HFFc6 (cell line): ENCODE measurements at places on chromosomes 2 and 18.

- peak; percentile 36 for DNase-seq
These were observed 2.8 kb upstream of the CTDSP1 start for GRCh38 chr2:218396688-218397462.

- DNase-seq = no peak
These were observed 41.2 kb downstream of the TMEM178A start for GRCh38 chr2:39706945-39707344.

- no peak for DNase-seq
These were observed 1160.7 kb downstream of the CNTNAP5 start for GRCh38 chr2:125185691-125186270.

DNA sequence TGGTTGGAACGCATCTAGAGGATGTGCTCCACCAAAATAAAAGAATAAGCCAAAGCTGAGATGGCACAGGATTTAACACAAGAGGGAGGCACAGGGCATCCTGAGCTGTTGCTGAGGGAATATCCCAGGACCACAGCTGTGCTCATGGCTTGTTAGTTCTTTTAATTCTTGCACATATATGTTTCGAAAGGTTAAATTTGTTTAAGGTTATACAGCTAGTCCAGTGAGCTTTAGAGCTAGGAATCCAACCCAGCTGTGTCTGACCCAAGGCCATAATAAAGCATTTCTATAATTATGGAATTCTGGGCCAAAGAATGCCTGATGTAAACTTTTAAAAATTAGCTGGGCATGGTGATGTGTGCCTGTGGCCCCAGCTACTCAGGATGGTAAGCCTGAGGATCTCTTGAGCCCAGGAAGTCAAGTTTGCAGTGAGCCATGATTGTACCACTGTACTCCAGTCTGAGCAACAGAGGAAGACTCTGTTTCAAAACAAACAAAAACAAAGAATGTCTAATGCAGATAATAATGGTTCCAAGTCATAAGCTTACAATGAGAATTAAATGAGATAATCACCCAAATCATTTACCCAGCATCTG lies 66.4 kb upstream of the CCBE1 start:
- peak; percentile 15 for DNase-seq

- DNase-seq = no peak
These were observed 158.6 kb downstream of the AQP4 start for GRCh38 chr18:26706911-26707351.

- DNase-seq = no peak
These were observed 22.1 kb downstream of the RAB3GAP1 start for GRCh38 chr2:135074216-135074615.

DNA sequence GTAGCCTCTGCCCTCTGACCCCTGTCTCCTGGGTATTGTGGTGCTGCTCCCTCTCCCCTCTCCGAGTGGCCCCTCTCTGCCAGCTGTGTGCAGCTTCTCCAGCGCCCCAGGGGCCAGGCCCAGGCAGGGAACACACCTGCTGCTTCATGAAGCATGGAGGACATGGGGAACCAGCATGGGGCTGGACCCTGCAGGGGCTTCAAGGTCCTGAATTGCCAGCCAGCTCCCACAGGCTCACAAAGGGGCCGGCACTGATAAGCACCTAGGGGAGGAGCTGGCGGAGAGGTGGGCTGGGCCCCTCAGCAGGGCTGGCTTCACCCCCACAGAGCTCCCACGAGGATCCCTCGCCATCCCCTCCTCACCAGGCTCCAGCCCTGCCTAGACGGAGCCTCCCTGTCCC lies 77.4 kb upstream of the GPC1 start:
- DNase-seq = no peak

DNA sequence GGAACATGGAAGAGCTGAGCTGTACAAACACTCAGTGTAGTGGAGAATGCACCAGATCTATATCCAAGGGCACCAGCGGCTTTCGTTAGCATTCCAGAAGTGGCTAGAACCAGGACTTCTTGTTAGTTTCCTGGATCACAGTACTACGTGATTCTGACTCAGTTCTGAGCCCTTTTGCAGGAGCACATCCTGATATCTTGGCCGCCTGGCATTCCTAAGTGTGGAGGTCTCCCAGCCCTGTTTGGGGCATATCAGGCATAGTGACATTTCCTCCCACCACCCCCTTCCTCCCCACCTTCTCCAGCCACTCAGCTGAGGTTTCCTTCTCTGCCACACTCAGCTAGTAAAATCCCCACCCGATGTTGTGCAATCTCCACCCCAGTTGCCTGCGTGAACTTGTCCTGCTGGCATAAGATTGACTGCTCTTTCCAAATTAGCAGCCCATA lies 63.4 kb downstream of the BMP10 start:
- no peak for DNase-seq

- DNase-seq = no peak
These were observed 655 bp upstream of the MREG start for GRCh38 chr2:216014006-216014405.

GRCh38 chr2:168599738-168600137 lies 143.7 kb downstream of the CERS6 start:
- DNase-seq = no peak

GRCh38 chr2:207337234-207338219 lies 171.8 kb upstream of the KLF7 start:
- DNase-seq = no peak

DNA sequence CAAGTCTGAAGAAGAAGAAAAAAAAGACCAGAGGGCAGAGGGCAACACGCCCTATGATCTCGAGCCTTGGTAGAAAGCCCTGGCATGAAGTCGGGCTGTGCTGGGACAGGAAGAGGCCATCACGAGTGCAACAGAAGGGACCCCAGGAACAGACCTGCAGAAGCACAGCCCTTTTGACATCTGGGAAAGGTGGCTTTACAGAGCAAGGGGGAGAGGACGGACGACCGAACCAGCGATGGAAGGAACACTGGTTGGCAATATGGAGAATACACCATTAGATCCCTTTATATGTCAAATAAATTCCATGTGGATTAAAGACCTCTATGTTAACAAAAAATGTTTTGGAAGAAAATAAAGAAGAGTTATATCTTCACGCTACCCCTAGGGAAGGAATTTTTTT lies 10.7 kb downstream of the KIF1A start:
- no peak for DNase-seq

- DNase-seq = no peak
These were observed 36.9 kb upstream of the LBH start for GRCh38 chr2:30194421-30194820.

DNA sequence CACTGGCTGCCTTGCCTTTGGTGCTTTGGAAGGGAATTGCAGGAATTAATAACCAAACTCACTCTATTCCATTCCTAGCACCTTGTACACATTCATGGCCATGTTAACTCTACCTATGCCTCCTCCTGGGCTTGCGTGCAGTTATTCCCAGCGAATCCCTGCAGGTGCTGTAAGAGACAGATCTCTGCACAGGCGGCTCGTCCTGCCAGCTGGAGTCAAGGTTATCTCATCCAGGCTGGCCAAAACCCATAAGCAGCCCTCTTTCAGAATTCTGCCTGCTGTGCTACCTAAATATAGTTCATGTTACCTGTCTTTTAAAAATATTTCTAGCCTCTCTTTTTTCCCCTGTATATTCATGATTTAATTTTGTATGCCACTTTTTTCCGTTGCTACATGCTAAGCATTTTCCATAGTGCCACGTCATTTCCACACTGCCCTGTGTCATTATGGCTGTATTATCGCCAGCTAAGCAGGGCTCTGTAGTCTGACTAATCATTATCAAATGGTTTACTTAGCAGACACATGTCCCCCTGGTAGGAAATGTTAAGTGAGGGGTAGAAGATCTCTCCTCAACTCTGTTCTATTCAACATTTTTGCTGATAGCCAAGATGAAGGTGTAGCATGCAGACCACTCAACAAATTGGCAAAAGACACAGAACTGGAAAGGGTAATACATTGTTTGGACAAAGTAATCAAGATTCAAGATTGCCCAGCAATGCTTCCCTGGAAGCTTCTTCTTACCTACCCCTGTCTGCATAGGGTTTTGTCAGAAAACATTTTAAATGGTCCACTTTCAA lies 79.7 kb upstream of the TAF1B start:
- no peak for DNase-seq

- no peak for DNase-seq
These were observed 133.2 kb downstream of the ICOS start for GRCh38 chr2:204069804-204070203.

DNA sequence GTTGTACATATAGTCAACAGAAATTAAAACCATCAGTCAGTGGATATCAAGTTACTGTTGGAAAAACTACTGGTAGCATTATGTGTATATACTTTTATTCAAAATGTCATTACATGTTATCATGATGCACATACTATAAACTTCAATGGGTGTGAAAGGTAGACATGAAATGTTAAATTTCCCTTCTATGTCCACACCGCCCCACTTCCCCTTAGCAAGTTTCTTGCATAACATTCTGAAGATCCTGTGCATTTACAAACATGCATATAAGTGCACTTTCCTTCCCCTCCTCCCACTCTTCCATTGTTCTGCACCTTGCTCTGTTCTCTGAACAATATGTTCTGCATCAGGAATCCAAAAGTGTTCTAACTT lies 16.6 kb upstream of the HK2 start:
- no peak for DNase-seq

GRCh38 chr2:79084495-79085135 lies 3.2 kb downstream of the REG1B start:
- no peak for DNase-seq

- DNase-seq = no peak
These were observed 33.8 kb downstream of the PROC start for GRCh38 chr2:127451981-127452380.

GRCh38 chr2:72442270-72442669 lies 294.6 kb upstream of the CYP26B1 start:
- DNase-seq = no peak

DNA sequence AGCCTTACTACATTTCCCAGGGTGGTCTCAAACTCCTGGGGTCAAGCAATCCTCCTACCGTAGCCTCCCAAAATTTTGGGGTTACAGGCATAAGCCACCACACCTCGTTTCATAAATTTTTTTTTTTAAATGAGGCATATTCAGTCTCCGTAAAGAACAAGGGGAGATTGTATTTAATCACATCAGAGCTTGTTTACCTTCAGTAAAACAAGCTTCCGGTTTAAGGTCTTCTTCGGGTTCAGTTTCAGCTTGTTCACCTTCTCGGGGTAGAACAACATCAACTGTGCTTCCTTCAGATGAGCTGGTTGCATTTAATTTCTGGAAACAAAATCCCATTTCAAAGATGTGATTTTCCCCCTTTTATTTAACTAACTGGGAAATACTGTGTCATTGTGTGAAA lies 88.6 kb downstream of the SCN3A start:
- no peak for DNase-seq

- no peak for DNase-seq
These were observed 20.2 kb upstream of the ST3GAL5 start for GRCh38 chr2:85909005-85909404.

DNA sequence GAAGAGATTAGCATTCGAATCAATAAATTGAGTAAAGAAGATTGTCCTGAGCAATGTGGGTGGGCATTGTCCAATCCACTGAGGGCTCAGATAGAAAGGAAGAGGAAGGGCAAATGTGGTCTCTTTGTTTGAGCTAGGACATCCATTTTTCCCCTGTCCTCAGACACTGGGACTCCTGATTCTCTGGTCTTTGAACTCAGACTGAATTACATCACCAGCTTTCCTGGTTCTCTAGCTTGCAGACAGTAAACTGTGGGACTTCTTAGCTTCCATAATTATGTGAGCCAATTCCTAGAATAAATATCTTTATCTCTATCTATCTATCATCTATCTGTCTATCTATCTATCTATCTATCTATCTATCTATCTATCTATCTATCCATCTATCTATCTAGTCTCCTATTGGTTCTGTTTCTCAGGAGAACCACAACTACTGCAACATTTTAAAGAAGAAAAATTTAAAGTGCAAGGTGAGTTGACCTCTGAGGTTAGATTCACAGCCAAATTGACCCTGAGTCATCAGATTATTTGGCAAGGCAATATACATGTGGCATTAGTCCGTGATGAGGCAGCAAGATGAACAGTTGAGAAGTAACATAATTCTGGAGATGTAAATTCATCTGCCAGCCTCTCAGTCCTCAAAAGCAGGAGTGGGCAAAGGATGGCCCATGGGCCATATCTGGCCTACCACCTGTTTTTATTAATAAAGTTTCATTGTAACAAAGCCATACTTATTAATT lies 191.4 kb downstream of the PDE11A start:
- no peak for DNase-seq

DNA sequence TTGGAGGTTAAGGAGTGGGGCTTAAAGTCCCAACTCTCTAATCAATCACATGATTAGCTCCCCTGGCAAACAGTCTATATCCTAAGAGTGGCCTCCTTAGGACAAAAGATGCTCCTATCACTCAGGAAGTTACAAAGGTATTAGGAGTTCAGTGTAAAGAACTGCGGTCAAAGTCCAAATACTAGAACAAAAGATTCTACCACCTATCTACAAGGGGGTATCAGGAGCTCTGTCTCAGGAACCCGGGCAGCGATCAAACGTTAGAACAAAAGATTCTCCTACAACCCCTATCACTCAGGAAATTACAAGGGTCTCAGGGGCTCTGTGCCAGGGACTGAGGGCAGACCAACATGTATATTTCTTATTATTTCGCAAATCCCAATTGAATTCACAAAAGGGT lies 58.0 kb downstream of the DTNB start:
- no peak for DNase-seq

GRCh38 chr2:174774886-174775285 lies 10.6 kb upstream of the CHRNA1 start:
- no peak for DNase-seq

GRCh38 chr2:4381049-4381448 lies 677.7 kb downstream of the DCDC2C start:
- DNase-seq = no peak

DNA sequence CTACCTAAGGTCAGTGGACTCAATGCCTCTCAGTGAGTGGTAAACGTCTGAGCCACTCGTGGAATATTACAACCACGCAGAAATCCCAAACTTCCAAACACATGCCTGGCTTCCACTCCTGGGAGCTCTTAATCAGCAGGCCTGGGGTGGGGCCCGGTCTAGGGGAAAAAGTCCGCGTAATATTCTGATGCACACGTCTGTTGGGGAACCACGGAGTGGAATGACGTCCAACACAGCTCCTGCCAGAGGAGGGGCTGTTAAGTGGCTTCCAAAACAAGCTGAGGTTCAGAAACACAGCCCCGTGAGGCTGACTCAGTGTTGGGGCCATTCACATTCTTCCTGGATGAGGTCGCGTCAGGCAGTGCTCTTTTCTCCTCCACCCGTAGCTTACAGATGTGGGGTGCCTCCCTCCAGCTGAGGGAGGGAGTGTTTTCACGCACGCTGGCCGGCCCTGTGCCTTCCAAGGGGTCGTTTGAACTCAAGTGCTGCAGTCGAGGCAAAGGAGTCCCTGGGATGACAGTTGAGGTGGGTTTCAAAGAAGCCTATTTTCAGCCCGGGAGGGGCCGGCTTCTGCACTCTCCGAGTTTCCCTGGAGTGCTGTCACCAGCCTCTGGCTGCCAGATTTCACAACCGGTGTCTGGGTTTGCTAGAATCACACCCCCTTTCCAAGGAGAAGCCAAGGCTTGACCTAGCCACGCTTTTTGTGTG lies 73.1 kb downstream of the ACKR3 start:
- DNase-seq = peak; percentile 96

DNA sequence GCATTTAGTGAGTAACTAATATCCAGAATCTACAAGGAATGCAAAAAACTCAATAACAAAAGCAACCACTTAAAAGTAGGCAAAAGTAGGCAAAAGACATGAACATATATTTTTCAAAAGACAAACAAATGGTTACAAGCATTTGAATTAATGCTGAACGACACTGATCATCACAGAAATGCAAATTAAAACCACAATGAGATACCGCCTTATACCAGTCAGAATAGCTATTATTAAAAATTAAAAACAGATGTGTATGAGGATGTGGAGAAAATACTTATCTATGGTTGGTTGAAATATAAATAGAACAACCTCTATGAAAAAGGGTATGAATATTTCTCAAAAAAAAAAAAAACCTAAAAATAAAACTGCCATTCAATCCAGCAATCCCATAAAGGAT lies 51.7 kb downstream of the SNTG2 start:
- no peak for DNase-seq
